ENCODE measurements at places on chromosomes 12 and 14. TPM values are rescaled to one million over a fixed set of nuclear protein-coding genes. Genes with fewer than 3 reads are reported as not detected.

DNA sequence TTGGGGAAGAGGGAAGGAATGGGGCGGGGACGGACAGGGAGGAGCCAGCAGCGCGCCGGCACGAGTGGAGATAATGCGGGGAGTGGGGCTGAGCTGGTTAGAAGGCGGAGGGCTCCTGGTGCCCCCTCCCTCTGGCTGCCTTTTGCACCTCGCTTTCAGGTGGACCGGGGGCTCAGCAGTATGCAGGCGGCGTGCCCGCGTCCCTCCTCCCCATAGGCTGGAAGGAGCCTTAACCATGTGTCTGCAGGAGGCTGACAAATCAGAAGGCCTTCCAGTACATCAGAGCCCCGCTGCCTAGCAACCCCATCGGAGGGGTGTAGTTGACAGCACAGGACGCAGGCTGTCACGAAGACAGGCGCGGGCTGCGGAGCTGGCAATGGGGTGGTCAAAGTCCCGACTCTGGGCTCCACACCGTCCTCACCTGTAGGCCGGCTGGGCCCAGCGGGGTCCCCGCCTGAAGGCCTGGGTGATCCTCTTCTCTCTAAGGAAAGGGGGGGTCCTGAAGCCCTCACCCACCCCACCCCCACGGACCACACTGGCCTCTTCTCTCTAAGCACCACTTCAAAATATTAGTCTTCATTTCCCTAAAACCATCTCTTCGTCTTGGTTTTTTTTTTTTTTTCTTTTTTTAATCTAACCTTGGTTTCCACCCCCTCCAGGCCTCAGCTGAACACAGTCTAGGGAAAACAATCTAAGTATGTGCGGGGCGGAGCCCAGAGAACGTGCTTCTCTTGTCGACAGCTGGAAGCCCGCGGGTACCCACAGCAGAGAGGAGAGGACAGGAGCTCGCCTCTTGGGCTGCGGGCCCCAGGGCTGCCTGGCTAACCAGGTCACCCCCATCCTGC, 44.5 kb downstream of the KDM2B start:
- peak overlapping the region; percentile 87 for H3K27ac ChIP-seq
- peak; percentile 88 for DNase-seq
- no peaks in the 10 kb centered on the region for H3K27me3 ChIP-seq
- H3K4me3 ChIP-seq, result peak overlapping the region; percentile 69
- peaks cover 15% of the 10 kb centered on the region for H3K4me1 ChIP-seq

GRCh38 chr12:24360461-24360860, 411.0 kb upstream of the SOX5 start:
- H3K4me1 ChIP-seq, result no peaks in the 10 kb centered on the region
- no peaks in the 10 kb centered on the region for H3K36me3 ChIP-seq
- DNase-seq, result no peak

- peaks cover 5% of the 10 kb centered on the region for H3K4me1 ChIP-seq
- H3K4me3 ChIP-seq, result no peak overlapping the region
- no peak overlapping the region for H3K27ac ChIP-seq
- H3K36me3 ChIP-seq, result no peaks in the 10 kb centered on the region
- DNase-seq, result no peak
Measured at GRCh38 chr14:57057803-57058202, 210.9 kb downstream of the EXOC5 start.

DNA sequence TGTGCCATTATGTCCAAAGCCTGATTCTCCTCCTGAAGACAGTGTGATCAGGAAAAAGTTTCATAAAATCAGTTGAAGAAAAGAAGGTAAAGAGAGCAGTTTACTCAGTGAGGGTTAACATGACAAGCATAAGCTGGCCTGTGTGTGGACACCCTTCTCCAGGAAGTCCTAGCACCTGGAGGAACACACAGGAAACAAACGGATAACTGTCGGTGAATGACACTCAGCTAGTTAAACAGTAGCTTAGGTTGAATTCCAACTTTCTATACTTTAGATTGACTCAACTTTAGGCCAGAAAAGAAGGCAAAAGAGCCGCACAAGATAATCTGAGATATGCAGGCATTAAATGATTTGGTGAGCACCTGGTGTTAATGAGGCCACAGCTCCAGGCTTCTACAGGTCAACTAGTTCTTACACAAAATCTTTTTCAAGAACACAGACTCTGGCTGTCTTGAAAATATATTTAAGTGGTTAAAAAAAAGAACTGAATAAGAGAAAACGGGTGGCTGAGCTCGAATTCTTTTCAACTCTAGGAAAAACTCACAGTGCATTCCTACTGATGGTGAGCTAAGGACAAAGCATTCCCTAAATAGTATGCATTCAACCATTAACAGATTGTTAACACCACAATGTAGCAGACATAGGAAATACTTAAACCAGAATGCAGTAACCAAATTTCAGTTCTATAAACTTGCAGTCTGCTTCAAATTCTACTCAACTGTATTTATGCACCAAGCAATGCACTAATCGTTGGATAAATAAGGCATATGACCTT, 56.9 kb upstream of the TSPAN8 start:
- H3K36me3 ChIP-seq, result no peaks in the 10 kb centered on the region
- DNase-seq, result peak; percentile 70
- H3K27ac ChIP-seq, result peak overlapping the region; percentile 69
- no peaks in the 10 kb centered on the region for H3K27me3 ChIP-seq

GRCh38 chr12:77274926-77275325, 209.6 kb upstream of the E2F7 start:
- DNase-seq, result no peak
- no peaks in the 10 kb centered on the region for H3K4me1 ChIP-seq
- H3K4me3 ChIP-seq, result no peak overlapping the region
- no peaks in the 10 kb centered on the region for H3K36me3 ChIP-seq
- H3K27me3 ChIP-seq, result no peaks in the 10 kb centered on the region
- no peak overlapping the region for H3K27ac ChIP-seq

GRCh38 chr12:50390316-50390741, 6.1 kb downstream of the FAM186A start:
- no peaks in the 10 kb centered on the region for H3K4me1 ChIP-seq
- H3K27ac ChIP-seq, result no peak overlapping the region
- H3K36me3 ChIP-seq, result no peaks in the 10 kb centered on the region
- H3K27me3 ChIP-seq, result no peaks in the 10 kb centered on the region
- no peak for DNase-seq

- DNase-seq, result no peak
- no peak overlapping the region for H3K4me3 ChIP-seq
- no peak overlapping the region for H3K27ac ChIP-seq
Measured at GRCh38 chr12:64821116-64821630, 3.3 kb upstream of the TBC1D30 start.

DNA sequence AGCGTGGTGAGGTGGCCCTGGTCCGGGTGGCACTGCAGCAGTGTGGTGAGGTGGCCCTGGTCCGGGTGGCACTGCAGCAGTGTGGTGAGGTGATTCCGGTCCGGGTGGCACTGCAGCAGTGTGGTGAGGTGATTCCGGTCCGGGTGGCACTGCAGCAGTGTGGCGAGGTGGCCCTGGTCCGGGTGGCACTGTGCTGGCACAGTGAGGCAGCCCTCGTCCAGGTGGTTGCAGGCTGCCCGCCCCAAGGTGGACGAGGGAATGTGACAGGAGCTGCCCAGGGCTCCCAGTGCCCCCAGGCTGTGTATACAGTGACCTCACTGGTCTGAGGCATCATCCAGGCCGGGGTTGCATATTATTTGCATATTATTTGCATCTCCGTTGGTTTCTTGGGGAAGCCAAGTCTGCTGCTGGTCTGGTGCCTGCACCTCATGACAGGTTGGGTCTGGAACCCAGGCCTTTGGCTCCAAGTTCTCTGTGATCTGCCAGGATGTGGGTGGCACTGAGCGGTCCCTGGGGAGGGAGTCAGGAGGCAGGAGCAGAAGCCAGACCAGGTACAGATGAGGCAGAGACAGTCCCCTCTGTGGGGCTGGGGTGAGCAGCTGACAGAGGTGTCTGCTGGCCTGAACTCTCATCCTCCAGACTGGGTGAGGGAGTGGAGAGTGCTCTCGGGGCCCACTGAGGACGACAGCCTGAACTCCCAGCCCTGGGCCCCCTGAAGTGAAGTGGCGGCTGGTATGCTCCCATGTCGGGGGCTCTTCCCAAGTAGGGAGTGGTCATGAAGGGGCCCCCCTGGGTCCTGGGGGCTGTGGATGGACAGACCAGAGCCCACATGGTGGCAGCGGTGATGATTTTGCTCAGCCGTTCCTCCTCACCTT, 79.3 kb downstream of the KIF26A start:
- DNase-seq, result no peak
- H3K27ac ChIP-seq, result no peak overlapping the region
- H3K36me3 ChIP-seq, result no peaks in the 10 kb centered on the region
- H3K4me3 ChIP-seq, result no peak overlapping the region
- no peaks in the 10 kb centered on the region for H3K27me3 ChIP-seq
- H3K4me1 ChIP-seq, result no peaks in the 10 kb centered on the region

GRCh38 chr12:98869886-98870503, 224.9 kb downstream of the APAF1 start:
- no peak overlapping the region for H3K27ac ChIP-seq
- no peak overlapping the region for H3K4me3 ChIP-seq
- H3K36me3 ChIP-seq, result no peaks in the 10 kb centered on the region

DNA sequence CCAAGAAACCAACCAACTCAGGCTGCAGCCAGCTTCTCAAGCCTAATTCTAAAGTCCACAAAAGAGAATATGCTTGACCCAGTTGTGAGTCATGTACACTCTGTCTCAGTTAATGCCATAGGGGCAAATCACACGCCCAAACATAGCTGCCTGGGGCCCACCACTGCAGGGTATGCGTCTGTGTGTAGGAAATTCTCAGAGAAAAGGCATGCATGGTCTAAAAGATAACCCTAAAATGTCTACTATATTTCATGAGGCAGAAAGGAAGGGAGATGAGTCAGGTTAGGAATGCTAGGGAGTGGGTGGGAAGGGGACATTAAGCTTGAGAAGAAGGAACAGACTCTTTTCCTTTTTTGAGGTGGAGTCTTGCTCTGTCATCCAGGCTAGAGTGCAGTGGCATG, 22.3 kb upstream of the SPTLC2 start:
- no peak for DNase-seq
- H3K27ac ChIP-seq, result no peak overlapping the region
- H3K4me3 ChIP-seq, result no peak overlapping the region
- no peaks in the 10 kb centered on the region for H3K36me3 ChIP-seq

DNA sequence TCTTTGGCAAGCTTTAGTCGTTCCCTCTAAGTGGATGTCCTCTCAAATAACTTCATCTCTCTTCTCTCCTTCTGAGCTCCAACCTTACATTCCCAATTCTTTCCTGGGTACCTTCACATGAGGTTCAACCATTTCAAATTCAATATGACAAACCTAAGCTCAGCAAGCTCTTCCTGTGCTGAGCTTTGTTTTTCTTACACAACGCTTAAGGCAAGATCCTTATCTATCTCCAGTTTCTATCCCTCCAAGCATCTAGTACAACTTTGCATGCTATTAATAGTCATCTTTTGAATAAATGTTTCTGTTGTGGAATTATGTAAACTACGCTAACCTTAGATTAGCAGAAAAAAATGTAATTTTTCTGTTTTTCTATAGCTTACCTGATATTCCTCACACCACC, 63.7 kb upstream of the IFNG-AS1 start:
- peaks cover 14% of the 10 kb centered on the region for H3K4me1 ChIP-seq
- DNase-seq, result no peak

DNA sequence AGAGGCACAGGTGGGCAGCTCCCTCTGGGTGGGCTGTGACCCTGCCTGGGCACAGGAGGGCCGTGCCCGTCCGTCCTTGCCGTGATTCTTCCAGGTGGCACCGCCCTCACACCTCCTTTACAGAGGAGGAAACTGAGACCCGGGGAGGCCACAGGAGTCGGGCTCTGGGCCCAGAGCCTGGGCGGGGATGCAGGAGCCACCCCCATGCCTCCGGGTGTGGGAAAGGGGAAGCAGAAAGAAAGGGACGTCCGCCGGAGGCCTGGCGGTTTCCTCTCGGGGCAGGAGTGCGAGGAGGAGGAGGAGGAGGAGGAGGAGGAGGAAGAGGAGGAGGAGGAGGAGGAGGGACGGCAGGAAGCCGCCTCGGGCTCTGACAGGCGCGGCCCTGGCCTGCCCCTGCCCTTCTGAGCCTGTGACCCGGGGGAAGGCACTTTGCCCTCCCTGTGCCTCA, 23.0 kb downstream of the SH2B3 start:
- H3K36me3 ChIP-seq, result no peaks in the 10 kb centered on the region
- H3K4me1 ChIP-seq, result peaks cover 64% of the 10 kb centered on the region
- DNase-seq, result peak; percentile 89
- no peak overlapping the region for H3K4me3 ChIP-seq
- no peaks in the 10 kb centered on the region for H3K27me3 ChIP-seq

- no peak overlapping the region for H3K4me3 ChIP-seq
- H3K4me1 ChIP-seq, result no peaks in the 10 kb centered on the region
- peak; percentile 91 for DNase-seq
- no peaks in the 10 kb centered on the region for H3K27me3 ChIP-seq
Measured at GRCh38 chr12:113098441-113099028, 37.0 kb downstream of the RASAL1 start.

GRCh38 chr12:54420766-54421144, 1.7 kb upstream of the ITGA5 start:
- no peaks in the 10 kb centered on the region for H3K4me1 ChIP-seq
- H3K27ac ChIP-seq, result peak overlapping the region; percentile 88
- H3K36me3 ChIP-seq, result no peaks in the 10 kb centered on the region
- H3K27me3 ChIP-seq, result peaks cover 14% of the 10 kb centered on the region
- no peak for DNase-seq
- H3K4me3 ChIP-seq, result no peak overlapping the region

GRCh38 chr14:58717211-58717610, 79.4 kb downstream of the DACT1 start:
- H3K4me1 ChIP-seq, result no peaks in the 10 kb centered on the region
- no peak overlapping the region for H3K4me3 ChIP-seq
- no peak for DNase-seq

DNA sequence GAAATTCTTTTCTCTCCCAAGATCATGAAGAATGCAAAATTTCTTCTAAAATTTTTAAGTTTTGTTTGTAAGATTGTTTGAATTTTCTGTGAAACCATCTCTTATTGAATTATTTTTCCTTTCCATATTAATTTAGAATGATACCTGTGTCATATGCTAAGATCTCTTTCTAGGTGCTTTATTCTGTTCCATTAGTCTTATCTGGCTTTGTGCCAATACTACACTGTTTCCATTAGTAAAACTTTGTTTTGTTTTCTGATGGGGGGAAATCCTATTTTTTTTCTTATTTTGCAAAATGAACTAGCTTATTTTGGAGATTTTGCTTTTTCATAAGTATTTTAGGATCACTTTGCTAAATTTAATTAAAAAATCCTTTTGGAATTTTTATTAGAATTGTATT, 193.9 kb downstream of the FUT8 start:
- H3K27me3 ChIP-seq, result no peaks in the 10 kb centered on the region
- H3K4me1 ChIP-seq, result no peaks in the 10 kb centered on the region
- H3K27ac ChIP-seq, result no peak overlapping the region
- no peak for DNase-seq
- no peaks in the 10 kb centered on the region for H3K36me3 ChIP-seq
- no peak overlapping the region for H3K4me3 ChIP-seq

- DNase-seq, result no peak
- H3K27ac ChIP-seq, result no peak overlapping the region
- no peaks in the 10 kb centered on the region for H3K27me3 ChIP-seq
- H3K4me3 ChIP-seq, result no peak overlapping the region
Measured at GRCh38 chr14:66514213-66514612, 6.3 kb downstream of the GPHN start.

RHOJ gene
- total RNA-seq, result 7.6 TPM

GLIPR1L1 gene
- not detected for total RNA-seq

SAMD15 gene
- not detected for total RNA-seq

PRH2 gene
- total RNA-seq, result not detected

Data from colonic mucosa (tissue), 4 donors.